ENCODE measurements at places on chromosomes 6 and 20.

- no peak for DNase-seq
Observed at GRCh38 chr20:43909720-43910119, 4.9 kb upstream of the TOX2 start.

DNA sequence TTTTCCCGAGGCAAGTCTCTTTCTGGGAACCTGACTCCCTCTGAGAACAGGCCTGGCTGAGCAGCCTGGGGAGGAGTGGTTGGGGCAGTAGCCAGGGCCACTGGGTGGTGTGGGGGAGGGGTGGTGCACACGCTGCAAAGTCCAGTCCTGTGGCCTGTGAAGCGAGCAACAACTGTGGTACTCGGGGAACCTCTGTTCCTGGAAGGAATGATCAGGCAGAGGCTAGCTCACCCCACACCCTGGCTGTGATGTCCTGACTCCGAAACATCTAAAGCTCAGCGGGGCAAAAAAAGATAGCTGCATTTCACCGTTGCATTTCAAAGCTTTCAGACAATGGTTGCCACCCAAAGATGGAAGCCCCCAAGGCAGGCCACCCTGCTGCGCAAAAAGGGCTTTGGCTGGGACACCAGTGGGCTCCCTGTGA lies 25.5 kb downstream of the PCK1 start:
- DNase-seq = no peak

GRCh38 chr6:19972221-19972620 lies 135.1 kb downstream of the ID4 start:
- no peak for DNase-seq

GRCh38 chr6:121695329-121695728 lies 259.9 kb downstream of the GJA1 start:
- DNase-seq = no peak

GRCh38 chr6:154428897-154429296 lies 72.3 kb upstream of the IPCEF1 start:
- DNase-seq = no peak

GRCh38 chr20:25503936-25504335 lies 81.4 kb downstream of the NINL start:
- DNase-seq = no peak

GRCh38 chr6:68087399-68088133 lies 547.5 kb upstream of the ADGRB3 start:
- DNase-seq = no peak

- DNase-seq = no peak
Observed at GRCh38 chr20:37364013-37364926, 18.3 kb downstream of the SRC start.

Data from stimulated activated CD4-positive, alpha-beta T cell treated with anti-CD3 and anti-CD28 coated beads, Interleukin-1b, Interleukin-23, amount 100 ng/mL, for 48 hours (primary cell).